ENCODE measurements at places on chromosomes 1 and 21. TPM values are rescaled to one million over a fixed set of nuclear protein-coding genes. Genes with fewer than 3 reads are reported as not detected.

NT5C1A gene
- total RNA-seq, result not detected

KRTAP19-1 gene
- not detected for total RNA-seq

GRIK3 gene
- 60.1 TPM for total RNA-seq

GJA4 gene
- total RNA-seq, result not detected

CLK2 gene
- 74.8 TPM for total RNA-seq

NTMT2 gene
- total RNA-seq, result not detected

SLC35F3 gene
- total RNA-seq, result 0.98 TPM

RCC2 gene
- total RNA-seq, result 132 TPM

CRNN gene
- total RNA-seq, result not detected

MPL gene
- not detected for total RNA-seq

KCNE2 gene
- not detected for total RNA-seq

LAX1 gene
- total RNA-seq, result not detected

RYR2 gene
- total RNA-seq, result 47.0 TPM

EPHA10 gene
- 4.8 TPM for total RNA-seq

GPATCH2 gene
- total RNA-seq, result 15.6 TPM

C2CD4D gene
- not detected for total RNA-seq

ACOT7 gene
- total RNA-seq, result 175 TPM

RUNX1 gene
- 0.47 TPM for total RNA-seq
